Activated T-helper 1 cell treated with Interleukin-2 at 50 U/mL for 16 hours (primary cell): ENCODE measurements at places on chromosomes 2 and 18.

DNA sequence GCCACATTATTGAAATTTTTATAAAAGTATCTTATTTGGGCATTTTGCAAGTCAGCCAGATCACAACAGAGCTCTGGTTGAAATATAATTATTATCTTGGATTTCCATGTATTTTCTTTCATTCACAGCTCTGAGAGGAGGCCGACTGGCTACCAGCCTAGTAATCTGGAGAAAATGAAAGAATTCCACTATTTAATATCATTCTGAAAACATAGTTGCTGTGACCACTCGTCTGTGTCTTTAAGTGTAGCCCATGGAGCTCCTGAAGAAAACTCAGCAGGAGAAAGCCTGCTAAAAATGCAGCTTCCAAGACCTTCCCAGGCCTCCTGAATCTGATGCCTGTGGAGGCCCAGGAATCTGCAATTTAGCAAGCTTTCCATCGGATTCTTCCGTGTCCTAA, 114.7 kb downstream of the SH3BP4 start:
- DNase-seq, result no peak

DNA sequence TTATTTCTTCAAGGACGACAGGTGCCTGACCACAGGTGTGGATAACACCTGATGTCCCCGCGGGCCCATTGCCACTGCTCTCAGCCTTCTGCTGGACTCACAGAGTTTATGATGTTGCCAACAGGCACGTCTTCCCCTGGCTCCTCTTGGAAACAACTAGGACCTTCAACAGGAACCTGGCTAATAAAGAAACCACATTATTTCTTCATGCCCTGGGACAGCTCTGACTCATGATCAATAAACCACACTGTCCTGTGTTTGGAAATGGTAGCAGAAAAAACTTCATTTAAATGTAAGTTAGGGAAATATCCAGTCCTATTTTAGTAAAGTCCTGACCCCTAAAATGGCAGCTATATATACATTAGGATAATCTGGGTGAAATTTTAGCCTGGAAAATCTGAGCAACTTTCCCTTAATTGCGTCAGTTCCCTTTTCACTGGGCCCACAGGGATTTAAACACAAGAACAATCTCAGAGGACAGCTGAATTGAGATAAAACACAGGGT, 158.9 kb downstream of the VAPA start:
- DNase-seq, result no peak

DNA sequence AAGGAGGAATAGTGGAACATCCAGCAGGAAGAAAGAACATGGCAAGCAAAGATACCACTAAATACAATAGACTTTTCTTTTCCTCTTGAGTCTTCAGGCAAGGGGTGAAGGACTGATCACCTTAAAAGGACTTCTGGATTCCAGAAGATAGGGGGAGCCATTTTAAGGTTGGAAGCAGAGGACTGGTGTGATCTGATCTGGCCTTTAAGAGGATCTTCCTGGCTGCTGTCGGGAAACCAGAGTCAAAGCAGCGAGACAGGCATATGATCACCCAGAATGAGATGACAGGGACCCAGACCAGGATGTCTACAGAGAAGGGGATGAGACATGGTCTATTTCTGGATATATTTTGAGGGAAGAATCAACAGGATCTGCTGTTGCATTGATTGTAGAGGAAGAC, 558.0 kb downstream of the STK39 start:
- no peak for DNase-seq

DNA sequence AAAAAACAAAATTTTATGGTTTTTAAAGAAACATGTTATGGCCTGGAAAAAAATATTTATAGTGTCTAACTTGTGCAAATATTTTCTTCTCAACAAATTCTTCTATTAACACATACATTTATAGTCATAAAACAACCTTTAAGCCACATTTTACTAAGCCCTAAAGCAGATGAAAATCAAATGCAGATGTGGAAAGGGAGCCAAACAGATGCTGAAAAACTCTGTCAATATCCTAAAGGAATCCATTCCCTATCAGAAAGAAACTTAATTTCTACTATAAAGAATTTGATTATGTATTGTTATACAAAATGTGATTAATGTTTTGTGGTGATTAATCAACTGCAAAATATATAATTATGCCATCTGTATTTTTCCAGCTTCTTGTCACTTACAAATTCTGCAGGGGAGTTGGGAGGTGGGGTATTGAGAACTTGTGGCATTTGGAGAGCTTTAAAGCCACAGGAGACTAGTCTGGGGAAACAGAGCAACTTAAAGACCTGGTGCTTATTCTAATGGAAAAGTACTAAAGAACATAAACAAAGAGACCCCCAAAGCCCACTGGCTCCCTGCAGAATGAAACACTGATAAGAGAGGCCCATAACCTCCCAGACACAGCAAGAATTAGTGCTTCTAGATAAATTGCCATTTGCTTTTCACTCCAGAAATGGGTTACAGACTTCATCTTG, 1721.0 kb upstream of the PIK3C3 start:
- DNase-seq, result no peak

DNA sequence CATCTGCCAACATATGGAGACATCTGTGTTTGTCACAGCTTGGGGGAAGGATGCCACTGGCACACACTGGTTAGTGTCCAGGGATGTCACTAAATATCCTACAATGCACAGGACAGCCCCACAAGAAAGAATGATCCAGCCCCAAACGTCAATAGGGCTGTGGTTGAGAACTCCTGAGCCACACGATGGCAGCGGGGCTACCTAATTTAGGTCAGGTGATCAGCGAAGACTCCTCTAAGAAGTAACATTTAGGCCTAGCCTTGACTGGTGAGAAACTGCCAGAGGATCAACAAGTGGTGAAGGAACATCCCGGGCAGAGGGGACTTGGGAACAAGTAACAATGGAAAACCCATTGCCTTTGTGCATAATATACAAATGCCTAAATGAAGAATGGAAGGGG, 5.0 kb upstream of the TGIF1 start:
- no peak for DNase-seq

DNA sequence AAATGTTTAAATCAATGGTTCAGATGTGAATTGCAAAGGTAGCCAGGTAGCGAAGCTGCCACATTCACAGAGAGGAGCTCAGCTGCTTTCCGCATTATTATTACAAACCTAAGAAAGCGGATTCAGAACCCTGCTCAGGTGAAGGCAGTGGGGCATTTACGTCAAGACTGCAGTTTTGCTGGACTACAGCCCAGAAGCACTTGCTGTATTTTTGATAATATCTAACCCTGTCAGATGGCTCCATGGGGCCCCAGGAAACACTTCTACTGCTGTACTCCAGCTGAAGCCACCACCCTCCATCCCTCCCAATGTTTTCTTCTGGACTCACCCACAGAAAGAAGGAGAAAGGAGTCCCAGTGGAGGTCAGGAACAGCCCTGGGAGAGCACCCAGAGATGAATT, 96.9 kb downstream of the TPO start:
- DNase-seq, result no peak

DNA sequence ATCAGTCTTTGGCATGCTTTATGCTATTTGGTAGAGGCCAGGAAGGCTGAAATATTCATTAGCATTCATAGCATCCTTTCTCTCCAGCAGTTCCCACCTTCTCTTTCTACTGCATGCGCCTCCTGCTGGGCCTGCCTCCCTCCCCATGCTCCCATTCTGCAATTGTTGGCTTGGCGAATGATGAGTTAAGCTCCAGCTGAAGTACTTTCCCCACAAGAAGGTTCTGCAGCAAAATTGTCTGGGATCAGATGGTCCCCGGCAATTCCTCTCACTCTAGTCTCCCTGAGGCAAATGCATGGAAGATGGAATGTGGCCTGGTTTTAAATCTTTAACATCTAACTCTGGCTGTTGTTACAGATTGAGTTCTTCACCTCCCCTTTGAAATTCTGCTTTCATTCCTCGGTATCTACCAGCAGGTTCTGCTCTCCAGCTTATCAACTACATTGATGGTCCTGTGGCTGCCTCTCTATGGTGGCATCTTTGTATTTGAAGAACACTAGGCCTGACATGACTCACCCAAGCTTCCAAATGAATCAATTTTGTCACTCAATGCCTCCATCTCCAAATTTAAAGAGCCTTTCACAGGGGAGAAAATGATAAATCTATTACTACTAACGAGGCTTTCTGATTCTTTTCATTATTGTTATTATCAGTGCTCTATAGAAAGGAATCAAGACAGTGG, 55.9 kb downstream of the KCTD18 start:
- no peak for DNase-seq

- DNase-seq, result no peak
Observed at GRCh38 chr18:31591113-31591512, 564 bp upstream of the TTR start.

GRCh38 chr2:68693951-68694350, 40.7 kb upstream of the ARHGAP25 start:
- DNase-seq, result no peak

DNA sequence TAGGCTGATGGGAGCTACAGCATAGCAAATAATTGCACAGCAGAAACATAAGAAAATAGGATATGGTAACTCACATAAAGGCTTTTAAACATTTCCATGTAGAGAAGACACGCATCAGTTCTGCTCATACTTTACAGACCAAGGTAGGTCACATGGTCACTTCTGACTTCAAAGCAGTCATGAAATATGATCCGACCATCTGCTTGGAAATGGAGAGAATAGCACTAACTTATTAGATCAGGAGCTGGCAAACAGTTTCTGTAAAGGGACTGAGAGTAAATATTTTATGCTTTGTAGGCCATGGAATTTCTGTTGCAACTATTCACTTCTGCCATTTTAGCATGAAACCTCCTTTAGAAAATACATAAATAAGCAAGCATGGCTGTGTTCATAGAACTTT, 936.6 kb upstream of the FANCL start:
- DNase-seq, result no peak

GRCh38 chr2:1696472-1696871, 47.8 kb downstream of the PXDN start:
- no peak for DNase-seq

DNA sequence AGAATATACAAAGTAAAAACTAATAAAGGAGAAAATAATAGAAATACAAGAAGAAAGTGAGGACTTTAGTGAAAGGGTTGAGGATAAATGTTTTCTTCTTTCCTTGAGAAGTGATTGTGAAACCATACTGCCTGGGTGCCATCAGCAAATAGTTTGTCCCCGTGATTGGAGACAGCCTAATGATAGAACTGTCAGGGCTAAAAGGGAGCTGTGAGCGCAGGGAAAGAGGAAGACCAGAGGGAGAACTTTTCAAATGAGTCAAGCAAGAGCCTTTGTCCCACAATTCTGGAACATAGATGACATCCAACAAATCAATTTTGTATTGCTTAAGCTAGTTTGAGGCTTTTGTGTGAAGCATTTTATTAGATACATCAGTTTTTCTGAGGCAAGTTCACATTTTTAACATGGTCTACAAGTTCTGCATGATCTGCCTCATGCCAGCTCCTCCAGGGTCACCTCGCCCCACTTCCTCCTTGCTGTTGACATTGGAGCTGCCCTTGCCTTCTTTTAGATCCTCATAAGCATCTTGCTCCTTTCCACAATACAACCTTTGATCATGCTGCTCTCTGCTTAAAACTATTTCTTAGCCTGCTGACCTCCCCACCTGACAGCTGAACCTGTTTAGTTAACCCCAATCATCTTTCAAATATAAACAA, 213.4 kb upstream of the REG3G start:
- DNase-seq, result no peak
